ENCODE measurements at places on chromosomes 2 and 18.

- DNase-seq: no peak
Measured at GRCh38 chr2:45494275-45494977, 116.6 kb downstream of the SRBD1 start.

DNA sequence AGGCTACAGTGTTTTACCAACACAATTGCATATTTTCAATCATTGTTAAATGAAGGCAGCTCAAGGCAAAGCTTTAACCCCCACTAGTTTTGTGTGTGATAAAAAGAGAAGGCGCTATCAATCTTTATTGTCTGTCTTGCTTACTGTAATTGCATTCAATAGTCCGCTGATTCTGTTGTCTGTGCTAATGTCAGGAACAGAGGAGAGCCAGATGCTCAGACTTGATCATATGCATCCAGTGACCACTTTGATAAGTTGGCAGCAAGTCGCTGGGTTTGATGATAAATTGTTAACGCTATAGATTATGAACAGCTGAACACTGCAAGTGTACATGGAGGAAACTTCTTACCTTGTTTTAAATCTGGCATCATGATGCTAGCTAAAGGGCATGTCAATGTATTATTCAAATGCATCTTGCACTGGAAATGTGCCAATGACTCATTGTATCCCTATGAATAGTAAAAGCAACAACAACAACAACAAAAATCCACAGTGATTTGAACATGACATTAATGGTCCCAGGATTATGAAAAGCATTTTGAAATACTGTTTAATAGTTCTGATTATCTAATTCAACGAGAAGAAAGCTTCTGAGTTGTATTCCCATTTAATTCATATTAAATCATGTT, 423.5 kb upstream of the FANCL start:
- no peak for DNase-seq

GRCh38 chr2:3754280-3754679, 50.9 kb downstream of the DCDC2C start:
- no peak for DNase-seq

DNA sequence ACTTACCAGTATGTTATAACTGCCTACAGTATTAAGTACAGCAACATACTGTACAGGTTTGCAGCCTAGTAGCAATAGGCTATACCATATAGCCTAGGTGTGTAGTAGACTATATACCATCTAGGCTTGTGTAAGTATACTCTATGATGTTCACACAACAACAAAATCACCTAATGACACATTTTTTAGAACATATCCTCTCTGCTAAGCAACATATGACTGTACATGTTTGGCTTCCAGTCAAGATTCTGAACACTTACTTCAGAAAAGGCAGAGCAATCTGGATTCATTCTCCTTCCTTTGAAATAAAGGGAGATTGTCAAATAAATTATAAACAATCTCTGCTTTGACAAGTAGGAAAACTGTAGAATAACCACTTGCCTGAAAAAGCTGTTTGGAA, 81.8 kb downstream of the EXOC6B start:
- no peak for DNase-seq

Data from activated T-cell treated with anti-CD3 and anti-CD28 coated beads for 1 hour (primary cell).